ENCODE measurements at places on chromosomes 4 and X.
A peak's percentile ranks its signal among the peaks of the same experiment; 100 is the strongest.

DNA sequence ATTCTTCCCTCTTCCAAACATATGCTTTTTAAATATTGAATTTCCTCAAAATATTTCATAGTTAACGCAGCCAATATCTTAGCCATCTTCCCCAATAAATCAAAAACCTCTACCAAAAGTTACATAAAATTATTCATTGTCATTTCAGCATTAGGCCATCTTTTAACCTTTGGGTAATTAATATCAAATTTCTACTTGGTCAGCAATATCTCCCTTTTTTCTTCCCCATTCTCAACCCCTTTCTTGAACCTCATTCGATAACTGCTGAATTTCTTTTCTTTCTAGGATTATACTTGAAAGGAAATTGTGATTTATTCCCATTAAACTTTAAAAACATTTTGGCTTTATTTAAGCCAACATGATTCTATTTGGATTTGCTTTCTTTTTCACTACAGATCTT lies 65.0 kb downstream of the RAP1GDS1 start:
- no peak for DNase-seq

DNA sequence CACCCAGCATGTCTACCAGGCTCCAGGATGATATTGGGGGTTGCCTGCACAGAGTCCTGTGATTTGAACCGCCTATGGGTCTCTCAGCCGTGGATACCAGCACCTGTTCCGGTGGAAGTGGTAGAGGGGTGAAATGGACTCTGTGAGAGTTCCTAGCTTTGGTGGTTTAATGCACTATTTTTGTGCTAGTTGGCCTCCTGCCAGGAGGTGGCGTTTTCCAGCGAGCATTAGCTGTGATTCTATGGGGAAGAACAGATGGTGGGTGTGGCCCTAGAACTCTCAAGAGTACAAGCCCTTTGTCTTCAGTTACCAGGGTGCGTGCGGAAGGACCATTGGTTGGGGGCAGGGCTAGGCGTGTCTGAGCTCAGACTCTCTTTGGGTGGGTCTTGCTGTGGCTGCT lies 316.9 kb upstream of the AMOT start:
- DNase-seq = no peak

GRCh38 chr4:144645631-144646522 lies at the start of gene HHIP:
Gene HHIP, plus strand, starts transcription at chr4:144646156. Its CDS starts 520 bp downstream, at chr4:144646676.
- no peak for DNase-seq

DNA sequence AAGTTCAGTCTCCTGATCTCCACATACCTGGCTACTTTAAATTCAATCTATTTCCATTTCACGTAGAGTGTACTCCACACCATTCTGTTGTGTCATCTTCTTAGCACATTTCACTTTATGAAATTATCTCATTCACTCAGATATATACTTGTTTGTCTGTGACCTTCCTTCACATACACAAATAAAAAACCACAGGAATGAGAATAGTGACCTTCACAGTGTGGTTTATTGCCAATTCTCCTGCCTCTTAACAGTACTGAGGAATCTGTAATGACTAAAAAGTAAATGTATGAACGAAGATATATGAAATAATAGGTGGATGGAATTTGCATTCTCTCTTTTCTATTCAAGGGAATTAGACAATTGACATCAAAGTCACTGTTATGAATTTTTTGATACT lies 183.9 kb upstream of the PCDH7 start:
- no peak for DNase-seq

DNA sequence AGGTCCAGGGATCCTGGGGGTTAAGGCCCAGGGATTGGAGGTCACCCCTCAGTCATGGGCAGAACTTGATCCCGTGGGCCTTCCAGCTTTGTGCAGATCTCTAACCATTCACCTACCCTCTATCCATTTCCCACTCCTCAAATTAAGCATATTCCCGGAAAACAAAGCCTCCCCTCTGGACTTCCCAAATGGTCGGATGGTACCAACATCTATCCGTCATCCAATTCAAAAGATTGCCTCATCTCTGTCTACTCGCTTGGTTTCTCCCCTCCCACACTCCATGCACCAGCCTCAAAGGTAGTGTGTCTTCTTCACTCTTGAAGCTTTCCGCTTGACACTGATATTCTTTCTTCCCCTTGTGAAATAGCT lies 473 bp upstream of the BCLAF3 start:
- no peak for DNase-seq

DNA sequence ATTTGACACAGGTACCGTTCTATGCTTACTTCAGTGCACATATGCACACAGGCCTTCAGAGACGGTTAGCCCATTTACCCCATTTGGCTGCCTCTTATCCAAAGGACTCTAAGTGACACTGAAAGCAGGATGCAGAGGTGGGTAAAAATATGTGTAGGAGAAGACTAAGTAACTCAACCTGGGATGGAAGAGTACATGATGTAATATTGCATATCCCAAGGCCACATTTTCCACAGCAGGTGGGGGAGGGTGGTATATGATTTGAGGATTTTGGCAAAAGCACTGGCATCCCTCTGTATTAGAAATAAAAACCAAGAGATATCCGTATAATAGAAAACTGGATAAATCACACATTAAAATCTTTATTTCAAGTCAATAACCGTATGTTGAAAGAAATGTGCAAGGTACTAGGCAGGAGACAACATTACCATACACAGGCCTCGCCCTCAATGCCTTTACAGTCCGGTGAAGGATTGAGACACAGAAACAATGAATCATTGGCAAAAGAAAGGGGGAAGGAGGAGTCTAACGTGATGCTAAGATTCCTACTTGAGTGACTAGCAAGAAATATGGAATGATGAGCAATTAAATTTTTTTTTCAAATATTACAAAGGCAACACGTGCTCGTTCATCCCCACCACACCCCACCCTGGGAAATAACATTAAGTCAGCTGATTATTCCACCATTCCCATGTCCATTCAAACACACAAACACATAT lies 161.0 kb upstream of the RASGEF1B start:
- no peak for DNase-seq

- no peak for DNase-seq
These were observed 216.2 kb downstream of the HS6ST2 start for GRCh38 chrX:132742246-132742645.

DNA sequence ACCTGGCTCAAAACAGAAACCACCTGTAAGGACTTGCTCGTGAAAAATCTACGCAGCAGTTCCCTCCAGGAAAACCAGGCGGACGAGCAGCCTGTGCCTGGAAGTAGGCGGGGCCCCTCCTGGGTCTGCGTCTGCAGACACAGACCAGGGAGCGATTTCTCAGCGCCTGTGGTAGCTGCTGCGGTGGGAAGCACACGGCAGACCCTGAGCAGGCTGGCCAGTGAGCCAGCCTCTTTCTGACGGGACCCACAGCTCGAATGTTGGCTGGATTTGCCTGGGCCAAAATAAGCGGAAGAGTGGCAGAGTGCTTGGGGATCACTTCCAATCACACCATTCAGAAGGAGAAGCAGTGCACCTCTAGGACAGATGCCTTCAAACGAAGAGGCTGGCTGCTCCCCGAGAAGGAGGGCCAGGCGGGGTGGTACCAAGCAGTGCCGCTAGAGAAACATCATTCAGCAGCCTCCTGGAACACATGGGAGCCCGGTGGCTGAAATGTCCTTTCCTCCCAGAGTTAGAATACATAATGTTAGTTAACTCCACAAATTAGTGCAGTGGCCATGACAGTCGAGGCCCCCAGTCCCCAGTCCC lies 85.9 kb downstream of the GATB start:
- no peak for DNase-seq

- peak; percentile 47 for DNase-seq
These were observed 777 bp upstream of the CASK start for GRCh38 chrX:41923978-41924683.
